ENCODE measurements at places on chromosomes 5 and 9. TPM values are rescaled to one million over a fixed set of nuclear protein-coding genes. Genes with fewer than 3 reads are reported as not detected.

The IDNK gene
- total RNA-seq, result 7.2 TPM

The CAST gene
- total RNA-seq, result 218 TPM

The RABGAP1 gene
- total RNA-seq, result 28.4 TPM

The BTNL8 gene
- not detected for total RNA-seq

The PDLIM4 gene
- total RNA-seq, result not detected

The TLX3 gene
- total RNA-seq, result not detected

The SHISAL2B gene
- total RNA-seq, result not detected

The ELOVL7 gene
- total RNA-seq, result 0.42 TPM

The GTF3C5 gene
- 75.1 TPM for total RNA-seq

GRCh38 chr5:17222664-17223063, 5.2 kb downstream of the BASP1 start:
- DNase-seq, result no peak
- H3K4me3 ChIP-seq, result no peak overlapping the region

DNA sequence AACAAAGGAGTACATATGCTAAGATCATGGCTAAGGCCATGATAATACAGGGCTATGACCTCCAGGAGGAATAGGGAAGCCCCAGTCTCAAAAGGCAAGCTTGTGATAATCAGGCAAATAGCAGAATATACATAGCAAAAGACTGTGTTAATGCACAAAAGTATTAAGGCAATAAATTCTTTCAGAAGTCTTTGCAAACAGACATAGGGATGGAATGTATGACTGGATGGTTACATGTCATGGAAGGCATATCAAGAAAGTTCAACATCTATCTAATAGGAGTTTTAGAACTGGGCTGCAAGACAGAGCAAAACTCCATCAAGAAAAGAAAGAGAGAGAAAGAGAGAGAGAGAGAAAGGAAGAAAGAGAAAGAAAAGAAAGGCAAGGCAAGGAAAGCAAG, 264.5 kb upstream of the CDH6 start:
- no peaks in the 10 kb centered on the region for H3K36me3 ChIP-seq
- H3K4me1 ChIP-seq, result no peaks in the 10 kb centered on the region
- H3K27me3 ChIP-seq, result no peaks in the 10 kb centered on the region
- H3K27ac ChIP-seq, result no peak overlapping the region
- no peak overlapping the region for H3K4me3 ChIP-seq

DNA sequence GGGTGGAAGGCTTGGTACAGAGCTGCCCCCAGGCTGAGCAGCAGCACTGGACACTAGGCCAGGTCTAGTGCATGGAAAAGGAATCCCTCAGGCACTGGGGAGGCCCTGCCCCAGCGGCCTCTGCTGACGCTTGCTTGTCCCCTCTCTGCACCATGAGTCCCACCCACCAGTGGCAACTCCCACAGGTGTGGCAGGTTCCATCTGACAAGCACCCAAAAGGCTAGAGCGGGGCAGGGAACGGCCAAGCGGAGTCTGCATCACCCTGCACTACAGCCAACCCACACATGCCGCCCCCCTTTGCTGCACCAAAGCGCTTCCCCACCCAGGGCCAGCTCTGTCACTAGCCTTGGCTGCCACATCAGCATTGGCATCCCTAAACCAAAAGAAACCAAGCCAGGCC, 115.2 kb upstream of the SARDH start:
- DNase-seq, result no peak
- no peaks in the 10 kb centered on the region for H3K27me3 ChIP-seq
- H3K4me1 ChIP-seq, result no peaks in the 10 kb centered on the region
- H3K36me3 ChIP-seq, result no peaks in the 10 kb centered on the region
- no peak overlapping the region for H3K4me3 ChIP-seq
- no peak overlapping the region for H3K27ac ChIP-seq

GRCh38 chr5:120358949-120359348, 105.2 kb upstream of the PRR16 start:
- H3K4me1 ChIP-seq, result no peaks in the 10 kb centered on the region
- H3K27ac ChIP-seq, result no peak overlapping the region
- no peaks in the 10 kb centered on the region for H3K27me3 ChIP-seq
- H3K36me3 ChIP-seq, result no peaks in the 10 kb centered on the region
- no peak overlapping the region for H3K4me3 ChIP-seq
- DNase-seq, result no peak

DNA sequence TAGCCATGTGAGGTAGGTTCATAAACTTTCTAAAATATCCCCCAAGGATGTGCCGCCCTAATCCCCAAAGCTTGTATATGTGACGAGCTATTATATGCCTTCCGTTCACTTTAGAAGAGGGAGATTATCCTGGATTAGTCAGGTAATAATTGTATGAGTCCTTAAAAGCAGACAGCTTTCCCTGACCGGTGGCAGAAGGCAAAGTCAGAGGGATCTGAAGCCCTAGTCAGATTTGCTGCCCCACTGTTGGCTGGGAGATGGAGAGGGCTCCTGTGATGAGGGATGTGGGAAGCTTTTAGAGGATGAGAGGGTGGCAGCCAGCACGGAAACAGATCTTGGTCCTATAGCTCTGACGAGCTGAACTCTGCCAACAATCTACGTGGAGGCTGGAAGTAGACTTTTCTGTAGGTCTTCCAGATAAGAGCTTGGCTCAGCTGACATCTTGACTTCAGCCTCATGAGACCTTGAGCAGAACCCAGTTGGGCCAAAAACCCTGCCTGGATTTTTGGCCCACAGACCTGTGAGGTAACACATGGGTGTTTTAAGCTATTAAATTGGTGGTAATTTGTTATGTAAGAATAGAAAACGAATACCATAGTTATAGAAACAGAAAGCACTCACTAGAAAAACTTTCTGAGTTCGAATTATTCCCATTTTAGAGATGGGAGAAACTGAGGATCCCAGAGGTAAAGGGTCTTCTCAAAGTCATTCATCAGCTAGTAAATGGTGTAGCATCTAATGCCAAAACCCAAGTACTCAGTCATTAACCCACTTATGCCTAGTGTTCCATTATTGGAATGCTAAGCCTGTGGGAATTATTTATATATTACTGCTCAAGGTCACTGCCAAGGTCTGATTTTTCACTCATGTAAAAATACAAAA, 48.9 kb downstream of the SH3PXD2B start:
- no peak overlapping the region for H3K27ac ChIP-seq
- no peak for DNase-seq
- peaks cover 4% of the 10 kb centered on the region for H3K4me1 ChIP-seq
- H3K27me3 ChIP-seq, result no peaks in the 10 kb centered on the region
- H3K36me3 ChIP-seq, result no peaks in the 10 kb centered on the region

GRCh38 chr9:131660466-131661405, 79.1 kb downstream of the RAPGEF1 start:
- H3K36me3 ChIP-seq, result peaks cover 35% of the 10 kb centered on the region
- H3K27me3 ChIP-seq, result no peaks in the 10 kb centered on the region
- H3K27ac ChIP-seq, result peak overlapping the region; percentile 67
- H3K4me3 ChIP-seq, result no peak overlapping the region
- DNase-seq, result no peak

- DNase-seq, result no peak
- no peaks in the 10 kb centered on the region for H3K4me1 ChIP-seq
- no peaks in the 10 kb centered on the region for H3K27me3 ChIP-seq
- no peak overlapping the region for H3K27ac ChIP-seq
These were observed 12.3 kb downstream of the ARSB start for GRCh38 chr5:78972654-78973428.

DNA sequence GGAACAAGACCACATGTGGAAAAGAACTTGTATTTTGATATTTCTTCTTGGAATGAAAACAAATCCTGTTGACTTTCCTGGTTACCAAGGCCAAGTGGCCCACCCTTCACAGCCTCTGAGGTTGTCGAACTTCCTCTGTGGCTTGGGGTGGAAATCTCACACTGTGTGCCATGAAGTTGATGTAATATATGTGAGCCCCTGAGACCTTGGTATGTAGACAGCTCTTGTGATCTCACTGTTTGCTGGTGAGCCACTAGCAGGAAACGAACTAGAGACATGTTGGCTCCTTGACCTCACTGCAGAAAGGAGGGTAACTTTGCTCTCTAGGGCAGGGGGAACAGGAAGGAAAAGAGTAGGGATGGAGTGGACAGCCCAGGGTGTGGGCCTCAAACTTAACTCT, 159.4 kb downstream of the ARHGAP26 start:
- peaks cover 24% of the 10 kb centered on the region for H3K4me1 ChIP-seq
- H3K4me3 ChIP-seq, result no peak overlapping the region
- no peak overlapping the region for H3K27ac ChIP-seq
- H3K27me3 ChIP-seq, result no peaks in the 10 kb centered on the region

DNA sequence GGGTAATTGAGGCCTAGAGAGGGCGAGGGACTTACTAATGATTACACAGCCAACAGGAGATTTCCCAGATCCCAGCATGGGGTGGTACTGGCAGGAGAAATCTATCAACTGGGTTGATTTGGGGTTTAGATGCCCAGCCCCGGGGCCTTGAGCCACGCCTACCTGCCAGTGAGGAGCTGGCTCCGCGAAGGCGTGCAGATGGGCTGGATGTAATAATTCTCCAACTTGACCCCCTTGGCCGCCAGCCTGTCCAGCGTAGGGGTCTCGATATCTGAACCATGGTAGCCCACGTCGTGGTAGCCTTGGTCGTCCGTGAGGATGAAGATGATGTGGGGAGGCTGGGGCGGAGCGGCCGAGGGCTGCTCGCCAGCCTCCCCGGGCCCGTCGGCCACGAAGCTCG, 804 bp downstream of the ARSI start:
- no peaks in the 10 kb centered on the region for H3K36me3 ChIP-seq
- H3K4me1 ChIP-seq, result peaks cover 2% of the 10 kb centered on the region
- peaks cover 40% of the 10 kb centered on the region for H3K27me3 ChIP-seq
- no peak overlapping the region for H3K4me3 ChIP-seq

- peaks cover 31% of the 10 kb centered on the region for H3K4me1 ChIP-seq
- DNase-seq, result no peak
- H3K36me3 ChIP-seq, result peaks cover 52% of the 10 kb centered on the region
- H3K27ac ChIP-seq, result no peak overlapping the region
- no peaks in the 10 kb centered on the region for H3K27me3 ChIP-seq
These were observed 3.6 kb downstream of the RPS23 start for GRCh38 chr5:82274343-82275211.

DNA sequence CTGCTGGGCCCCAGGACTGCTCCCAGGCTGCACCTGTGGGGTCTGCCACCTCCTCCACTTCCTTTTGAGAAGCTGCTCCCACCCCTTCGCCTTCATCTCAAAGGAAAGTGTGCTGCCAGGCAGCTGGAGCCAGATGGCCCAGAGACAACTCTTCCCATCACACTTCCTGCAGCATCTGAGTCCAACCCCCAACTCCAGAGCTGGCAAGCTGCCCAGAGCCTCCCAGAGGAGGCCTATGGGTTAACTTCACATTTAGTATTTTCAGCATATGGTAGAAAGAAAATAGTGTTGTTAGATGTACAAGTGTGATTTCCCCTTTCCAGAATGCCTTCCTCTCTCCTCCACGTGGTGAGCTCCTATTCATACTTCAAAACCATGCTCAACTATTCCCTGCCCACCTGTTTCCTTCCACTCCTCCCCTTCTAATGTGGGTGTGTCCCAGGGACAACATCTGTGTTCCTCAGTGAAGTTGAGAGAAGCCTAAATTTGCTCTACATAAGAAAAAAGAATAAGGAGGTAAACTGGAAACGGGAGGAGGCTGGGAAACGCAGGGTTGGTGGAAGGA, 38.6 kb upstream of the KCNMB1 start:
- peaks cover 14% of the 10 kb centered on the region for H3K27me3 ChIP-seq
- H3K36me3 ChIP-seq, result no peaks in the 10 kb centered on the region
- H3K4me1 ChIP-seq, result no peaks in the 10 kb centered on the region
- DNase-seq, result no peak
- no peak overlapping the region for H3K27ac ChIP-seq

- H3K27me3 ChIP-seq, result no peaks in the 10 kb centered on the region
- H3K4me3 ChIP-seq, result no peak overlapping the region
- no peak for DNase-seq
- H3K36me3 ChIP-seq, result peaks cover 24% of the 10 kb centered on the region
These were observed 44.3 kb downstream of the RETREG1 start for GRCh38 chr5:16572289-16573015.

GRCh38 chr5:61614606-61615005, 282.5 kb downstream of the ZSWIM6 start:
- peaks cover 3% of the 10 kb centered on the region for H3K27me3 ChIP-seq
- H3K36me3 ChIP-seq, result no peaks in the 10 kb centered on the region
- no peak overlapping the region for H3K4me3 ChIP-seq

- H3K27ac ChIP-seq, result no peak overlapping the region
- DNase-seq, result no peak
- H3K27me3 ChIP-seq, result no peaks in the 10 kb centered on the region
- no peaks in the 10 kb centered on the region for H3K4me1 ChIP-seq
These were observed 584.0 kb downstream of the ACTL7B start for GRCh38 chr9:108271646-108272348.
